Posterior vena cava (tissue), 2 donors: ENCODE measurements at places on chromosomes 1 and 21.

- no peak for DNase-seq
These were observed 114.5 kb downstream of the KIAA0319L start for GRCh38 chr1:35442734-35443133.

DNA sequence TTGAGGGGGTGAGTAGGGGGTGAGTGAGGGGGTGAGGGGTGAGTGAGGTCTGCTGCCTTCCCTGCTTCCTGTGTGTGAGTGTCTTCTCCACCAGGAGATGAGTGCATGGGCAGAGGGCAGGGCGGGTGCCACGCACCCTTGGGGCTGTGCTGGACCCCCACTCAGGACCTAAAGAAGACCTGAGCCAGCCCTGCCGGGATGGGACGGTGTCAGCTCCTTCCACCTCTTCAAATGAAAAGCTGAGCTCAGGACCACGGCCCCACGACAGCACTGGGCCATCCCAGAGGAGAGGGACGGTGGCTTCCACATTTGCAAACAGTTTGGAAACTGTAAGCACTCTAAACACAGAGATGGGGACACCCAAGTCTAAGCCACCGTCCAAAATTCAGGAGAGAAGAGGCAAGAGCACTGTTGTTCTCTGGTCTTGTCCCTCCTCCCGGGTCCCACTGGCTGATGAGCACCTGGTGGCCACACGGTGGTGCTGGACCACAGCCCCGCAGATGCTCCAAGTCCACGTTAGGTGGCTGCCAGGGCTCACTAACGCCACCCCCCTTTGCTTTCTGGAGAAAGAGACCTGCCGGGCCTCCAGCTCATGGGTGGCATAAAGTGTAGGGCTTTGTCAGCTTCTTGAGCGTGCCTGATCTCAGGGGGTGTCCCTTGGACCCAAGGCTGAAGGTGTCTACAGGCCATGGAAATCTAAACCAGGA, 32.1 kb downstream of the TMPRSS2 start:
- peak; percentile 72 for DNase-seq

- no peak for DNase-seq
These were observed 6.4 kb downstream of the PTGFR start for GRCh38 chr1:78497201-78497600.

DNA sequence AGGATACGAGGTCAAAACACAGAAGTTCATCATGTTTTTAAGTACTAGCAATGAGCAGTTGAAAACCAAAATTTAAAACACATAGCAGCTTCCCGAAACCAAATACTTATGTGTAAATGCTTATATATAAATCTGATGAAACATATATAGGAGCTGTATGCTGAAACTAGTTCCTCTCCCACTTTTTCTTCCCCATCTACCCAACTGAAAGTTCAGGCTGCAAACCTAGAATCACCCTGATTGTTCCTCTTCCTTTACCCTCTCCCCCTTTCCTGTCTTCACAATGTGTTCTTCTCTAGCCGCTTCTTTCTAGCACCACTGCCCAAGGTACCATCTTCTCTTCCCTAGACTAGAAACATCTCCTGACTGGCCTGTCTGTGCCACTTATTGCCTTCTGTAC, 90.6 kb downstream of the ST3GAL3 start:
- DNase-seq: no peak

GRCh38 chr1:43449708-43450069, 4.0 kb downstream of the HYI start:
- DNase-seq: no peak

- DNase-seq: peak; percentile 48
These were observed 351.0 kb upstream of the VAMP3 start for GRCh38 chr1:7420098-7420445.

DNA sequence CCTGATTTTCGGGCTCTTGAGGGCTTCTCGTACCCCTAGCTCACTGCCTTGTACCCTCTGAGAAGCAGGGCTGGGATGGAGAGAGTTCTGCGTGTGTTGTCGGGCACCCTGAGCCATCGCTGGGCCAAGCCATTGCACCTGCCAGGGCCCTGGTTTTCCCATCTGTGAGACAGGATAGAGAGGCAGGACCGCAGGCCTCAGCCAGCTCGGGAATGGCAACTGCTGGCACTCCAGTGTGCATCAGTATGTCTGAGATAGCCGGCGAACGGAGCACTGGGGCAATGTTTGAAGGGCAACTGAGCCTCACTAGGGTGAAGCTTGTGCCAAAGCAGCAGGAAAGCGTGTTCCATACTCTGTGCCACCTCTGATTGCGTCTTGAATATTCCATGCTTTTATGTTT, 66.9 kb downstream of the TENT5C start:
- DNase-seq: peak; percentile 62

DNA sequence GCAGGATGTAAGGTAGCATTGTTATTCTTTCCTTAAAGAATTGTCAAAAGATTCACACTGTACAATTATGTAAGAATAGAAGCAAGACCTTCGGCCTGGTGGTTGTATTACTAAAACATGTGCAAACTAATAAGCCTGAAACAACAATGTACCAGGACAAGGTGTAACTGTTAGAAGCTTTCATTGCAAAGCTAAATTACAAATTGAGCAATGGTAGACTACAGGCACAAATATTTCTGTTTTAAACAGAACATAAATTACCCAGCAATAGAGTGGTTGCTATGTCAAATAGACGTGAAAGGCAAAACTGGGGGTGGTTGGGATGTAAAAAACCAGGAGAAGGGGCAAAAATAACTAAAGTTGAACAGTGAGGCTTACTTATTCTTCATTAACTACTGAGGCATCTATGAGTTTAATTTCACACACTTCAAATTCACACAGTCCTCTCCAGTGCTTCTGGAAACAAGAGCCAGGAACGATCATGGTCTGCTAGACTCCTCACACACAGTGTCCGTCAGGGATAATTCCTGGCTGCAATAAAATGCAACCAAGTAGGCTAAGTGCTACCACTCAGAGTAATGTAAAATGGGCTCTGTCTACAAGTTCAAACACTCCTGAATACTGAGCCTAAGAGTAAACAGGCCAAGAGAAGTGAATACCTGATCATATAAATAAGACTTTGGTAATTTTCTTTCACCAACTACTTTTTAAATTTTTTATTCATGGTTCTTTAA, 39.3 kb upstream of the C1orf198 start:
- no peak for DNase-seq

DNA sequence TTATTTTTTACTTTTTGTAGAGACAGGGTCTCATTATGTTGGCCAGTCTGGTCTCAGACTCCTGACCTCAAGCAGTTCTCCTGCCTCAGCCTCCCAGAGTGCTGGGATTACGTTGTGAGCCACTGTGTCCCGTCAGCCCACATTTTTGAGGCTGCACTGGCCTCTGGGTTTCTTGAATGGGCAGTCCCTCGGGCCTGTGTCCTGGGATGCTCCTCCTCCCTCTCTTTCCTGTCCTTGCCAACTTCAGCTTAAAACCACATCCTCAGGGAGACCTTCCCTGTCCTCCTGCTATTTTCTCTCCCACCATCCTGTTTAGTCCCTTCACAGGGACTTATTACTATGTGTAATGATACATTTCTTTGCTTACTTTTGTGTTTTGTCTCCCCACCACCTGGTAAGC, 31.4 kb upstream of the LYST start:
- DNase-seq: no peak

- DNase-seq: no peak
These were observed 270.1 kb downstream of the ASTN1 start for GRCh38 chr1:176894450-176894849.

DNA sequence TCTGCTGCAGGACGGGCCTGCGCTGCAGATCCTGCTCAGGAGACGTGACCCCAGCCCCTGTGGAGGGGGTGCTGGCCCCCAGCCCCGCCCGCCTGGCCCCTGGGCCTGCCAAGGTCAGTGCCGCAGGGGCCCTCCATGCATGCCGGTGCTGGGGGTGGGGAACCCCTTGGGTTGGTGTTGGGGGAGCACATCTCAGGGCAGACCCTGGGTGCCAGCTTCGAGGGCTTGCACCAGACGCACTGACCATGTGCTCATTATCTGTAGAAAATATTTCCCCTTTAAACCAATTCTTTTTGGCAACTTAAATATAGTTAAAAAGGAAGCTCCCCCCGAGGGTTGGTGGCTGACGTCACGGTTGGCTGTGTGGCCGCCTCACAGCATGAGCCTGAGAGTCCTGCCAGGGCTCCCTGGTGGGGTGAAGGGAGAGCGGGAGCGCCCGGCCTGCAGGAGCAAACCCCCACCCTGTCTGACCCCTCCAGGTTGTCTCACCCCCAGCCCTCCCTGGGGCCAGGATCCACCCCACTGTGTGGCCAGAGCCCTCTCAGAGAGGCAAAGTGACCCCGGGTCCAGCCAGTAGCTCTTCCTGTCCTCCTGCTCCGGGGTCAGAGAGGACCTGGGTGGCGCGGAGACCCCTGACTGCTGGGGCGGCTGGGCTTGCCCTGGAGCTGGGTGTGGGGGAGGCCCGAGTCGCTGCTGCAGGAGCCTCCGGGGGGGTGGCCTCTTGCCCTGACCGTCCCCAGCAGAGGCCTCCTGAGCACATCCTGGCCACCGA, 5.3 kb upstream of the PFKL start:
- peak; percentile 94 for DNase-seq

- no peak for DNase-seq
These were observed 12.5 kb downstream of the TCP10L start for GRCh38 chr21:32572574-32573420.

DNA sequence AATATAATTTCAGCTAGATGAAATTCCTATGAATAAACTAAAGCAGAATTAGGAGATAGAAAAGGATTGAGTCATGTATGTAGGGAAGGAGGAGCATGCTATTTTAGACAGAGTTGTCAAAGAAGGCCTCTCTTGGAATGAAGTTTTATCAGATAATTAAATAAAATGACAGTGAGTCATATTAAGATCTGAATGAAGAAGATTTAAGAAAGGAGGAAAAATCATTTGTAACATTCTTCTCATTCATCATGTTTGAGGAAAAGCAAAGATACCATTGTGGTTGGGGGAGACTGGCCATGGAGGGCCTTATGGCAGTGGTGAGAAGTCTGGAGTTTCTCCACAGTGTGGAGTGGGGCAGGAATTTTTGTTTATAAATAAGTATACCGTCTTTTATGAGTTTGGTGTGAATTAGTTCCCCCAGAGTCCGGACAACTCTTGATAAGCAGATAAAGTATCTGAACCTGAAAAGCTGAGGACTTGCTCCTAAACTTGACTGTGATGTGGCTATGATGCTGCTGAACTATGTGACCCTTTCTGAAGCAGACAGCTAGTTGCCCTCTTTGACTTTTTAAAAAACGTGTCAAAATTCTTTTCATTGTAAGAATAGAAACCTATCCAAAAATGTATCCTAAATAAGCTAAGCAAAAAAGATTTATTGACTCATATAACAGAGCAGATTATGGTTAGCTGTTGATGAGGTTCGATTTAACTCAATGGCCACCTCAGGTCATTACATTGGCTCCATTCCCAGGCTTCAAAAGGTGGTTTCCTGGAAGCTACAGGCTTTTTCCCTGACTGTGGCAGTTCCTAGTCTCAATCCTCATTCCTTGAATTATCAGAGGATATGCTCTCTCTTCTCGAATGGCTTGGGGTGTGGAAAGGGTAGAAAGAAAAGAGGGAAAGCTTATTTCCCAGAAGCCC, 90.8 kb downstream of the LHX9 start:
- no peak for DNase-seq

DNA sequence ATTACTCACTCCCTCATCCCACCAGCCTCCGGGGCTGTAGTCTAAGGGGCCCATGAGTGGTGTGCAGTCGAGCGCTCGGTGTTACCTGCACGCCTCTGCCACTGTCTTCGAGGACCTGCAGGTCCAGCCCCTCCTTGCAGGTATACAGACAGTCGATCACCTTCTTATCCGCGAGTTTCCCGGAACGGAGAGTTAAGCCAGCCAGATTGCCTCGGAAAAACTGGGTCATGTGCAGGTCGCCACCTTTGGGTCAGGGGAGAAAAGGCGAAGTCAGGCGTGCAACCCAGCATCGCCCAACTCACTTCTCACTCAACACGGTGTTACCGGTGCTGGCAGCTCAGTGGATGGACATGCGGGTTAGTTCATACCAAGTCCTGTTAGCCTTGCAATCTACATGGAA, 84.3 kb downstream of the PIK3CD start:
- DNase-seq: no peak

DNA sequence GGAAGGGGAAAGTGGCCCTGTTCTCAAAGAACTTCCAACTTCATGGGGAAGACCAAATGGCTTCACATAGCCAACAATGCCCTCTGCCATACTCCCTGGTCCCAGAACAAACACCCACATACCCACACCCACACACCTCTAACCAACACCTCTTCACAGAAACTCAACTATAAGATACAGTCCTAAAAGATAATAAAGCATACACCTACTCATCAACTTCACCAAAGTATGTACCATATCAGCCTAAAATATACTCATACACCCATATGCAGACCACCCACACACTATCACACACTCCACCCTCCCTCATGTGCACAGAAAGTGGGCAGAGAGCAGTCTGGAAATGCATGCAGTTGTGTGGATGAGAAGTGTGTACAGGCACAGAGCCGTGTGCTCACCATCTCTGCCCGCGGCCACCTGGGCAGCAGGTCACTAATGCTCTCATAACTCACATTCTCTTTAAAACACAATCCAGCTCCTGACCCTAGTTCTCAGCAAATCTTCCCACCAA, 27.7 kb downstream of the IQGAP3 start:
- DNase-seq: peak; percentile 18

DNA sequence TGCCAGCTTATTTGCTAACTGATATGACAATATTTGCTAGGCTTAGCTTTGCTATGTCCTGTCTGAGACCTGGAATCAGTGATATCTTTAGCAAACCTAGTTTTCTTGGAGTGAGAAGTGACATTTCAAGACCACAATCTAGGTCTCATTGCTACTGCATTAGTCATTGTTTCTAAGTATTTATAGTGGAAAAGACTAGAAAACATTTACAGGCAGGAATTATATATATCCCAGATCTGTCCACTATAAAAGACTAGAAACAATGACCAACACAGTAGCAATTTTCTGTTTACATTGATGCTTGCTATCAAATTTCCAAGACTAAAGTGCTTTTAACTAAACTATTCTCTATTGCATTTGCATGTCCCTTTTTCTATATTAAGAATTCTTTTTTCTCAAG, 5.0 kb upstream of the RGS18 start:
- no peak for DNase-seq

DNA sequence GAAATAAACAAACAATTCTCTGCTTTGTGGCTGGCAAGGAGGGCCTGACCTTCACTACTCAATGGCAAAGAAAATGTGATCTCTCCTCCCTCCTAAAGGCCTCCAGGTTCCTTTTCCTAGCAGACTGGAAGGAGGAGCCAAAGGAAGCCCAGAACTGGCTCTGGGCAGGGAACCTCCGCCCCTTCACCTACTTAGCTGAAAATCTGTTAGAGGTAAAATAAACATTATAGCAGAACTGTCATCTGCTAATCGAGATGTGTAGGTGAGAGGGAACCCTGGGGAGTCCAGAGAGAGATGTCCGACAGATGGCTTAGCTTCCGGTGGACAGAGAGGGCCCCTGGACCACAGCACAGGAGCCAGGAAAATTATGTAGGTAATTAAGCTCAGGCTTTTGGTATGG, 75.2 kb upstream of the KCNA3 start:
- DNase-seq: no peak
